Cortex of kidney (tissue), 1 donor: ENCODE measurements at places on chromosomes 12 and 14.

DNA sequence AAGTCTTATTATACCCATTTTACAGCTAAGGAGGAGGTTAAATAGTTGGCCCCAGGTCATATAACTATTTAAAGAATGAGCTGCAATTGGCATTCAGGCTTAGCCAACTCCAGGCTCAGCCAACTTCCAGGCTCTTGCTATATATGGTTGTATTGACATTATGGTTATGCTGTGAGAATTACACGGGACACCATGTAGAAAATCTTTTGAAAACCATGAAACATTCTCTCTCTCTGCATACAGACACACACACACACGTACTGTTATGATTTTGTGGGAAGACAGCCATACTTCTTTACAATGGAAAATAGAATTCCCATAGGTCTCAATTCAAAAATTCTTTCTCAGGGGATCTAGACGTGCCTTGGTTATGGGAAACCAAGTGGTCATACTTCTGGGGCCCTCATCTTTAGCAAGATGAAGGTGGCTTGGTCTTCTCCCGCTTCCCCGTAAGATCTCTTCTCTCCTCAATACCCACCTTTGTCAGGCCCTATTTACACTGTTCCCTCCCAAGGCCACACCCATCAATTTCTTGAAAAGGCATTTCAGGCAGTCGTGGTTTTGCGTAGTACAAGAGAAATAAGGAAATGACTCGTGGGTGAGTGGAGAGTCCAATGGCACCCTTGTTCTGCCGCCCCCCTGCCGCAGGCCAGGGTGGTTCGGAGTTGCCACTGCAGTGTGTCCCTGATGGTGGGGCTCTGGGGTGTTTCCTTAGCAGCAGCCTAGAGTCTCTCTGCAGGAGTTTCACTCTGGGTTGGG is 10.0 kb upstream of the GPRC5A start:
- no peak for DNase-seq

DNA sequence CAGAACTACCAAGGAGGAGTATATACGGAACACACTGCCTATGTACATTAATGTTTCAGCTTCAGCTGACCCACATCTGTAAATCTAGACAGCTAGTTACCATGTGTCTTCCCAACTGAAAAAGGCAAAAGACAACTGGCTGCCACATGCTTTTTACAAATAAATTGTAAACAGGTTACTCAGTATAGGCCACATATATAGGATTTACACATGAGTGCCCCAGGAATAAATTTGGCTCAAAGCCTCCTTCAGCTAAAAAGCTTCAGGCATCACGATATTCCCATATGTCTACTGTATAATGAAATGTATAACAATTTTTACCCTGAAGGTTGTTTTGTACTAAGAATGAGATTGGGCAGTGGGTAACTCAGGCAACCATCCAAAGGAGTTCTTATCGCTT is 175.9 kb upstream of the BMP4 start:
- DNase-seq, result no peak

- no peak for DNase-seq
These were observed 368.4 kb downstream of the ATP23 start for GRCh38 chr12:58309806-58310205.

DNA sequence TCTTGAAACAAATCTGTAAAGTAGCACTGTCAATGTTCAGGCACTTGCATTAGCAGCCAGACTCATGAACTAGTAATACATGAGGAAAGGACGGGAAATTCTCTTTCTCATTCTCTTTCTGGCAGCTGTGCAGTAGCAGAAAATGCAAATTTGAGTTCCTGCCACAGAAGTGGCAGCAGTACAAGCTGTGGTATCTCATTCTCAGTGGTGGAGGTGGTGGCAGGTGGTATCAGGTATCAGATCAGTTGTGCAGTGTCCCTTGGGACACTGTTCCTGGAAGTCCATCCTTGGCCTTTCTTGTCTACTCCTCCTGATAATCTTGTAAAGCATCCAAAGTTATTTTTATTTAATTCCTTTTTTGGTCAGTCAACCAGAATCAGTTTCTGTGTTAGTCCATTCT is 103.0 kb downstream of the C12orf42 start:
- DNase-seq, result no peak

DNA sequence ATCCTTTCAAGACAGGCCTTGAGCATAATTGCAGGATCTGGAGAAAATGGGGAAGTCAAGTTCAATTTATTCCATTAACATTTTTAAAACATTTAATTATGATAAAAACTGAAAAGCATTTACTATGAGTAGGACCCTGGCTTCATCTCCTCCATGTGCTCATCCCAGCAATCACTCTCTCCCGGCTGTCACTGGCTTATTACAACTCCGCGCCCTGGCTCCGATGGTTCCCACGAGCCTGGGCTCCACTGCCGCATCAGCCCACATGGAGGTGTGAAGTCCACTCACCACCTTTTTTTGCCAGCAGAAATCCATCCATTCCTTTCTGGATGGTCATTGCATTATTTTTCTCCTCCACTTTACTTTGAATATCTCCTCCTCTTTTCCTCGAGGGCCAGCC is 194.4 kb downstream of the EMP1 start:
- no peak for DNase-seq

GRCh38 chr12:116968986-116969385 is 58.2 kb downstream of the FBXW8 start:
- DNase-seq, result no peak

DNA sequence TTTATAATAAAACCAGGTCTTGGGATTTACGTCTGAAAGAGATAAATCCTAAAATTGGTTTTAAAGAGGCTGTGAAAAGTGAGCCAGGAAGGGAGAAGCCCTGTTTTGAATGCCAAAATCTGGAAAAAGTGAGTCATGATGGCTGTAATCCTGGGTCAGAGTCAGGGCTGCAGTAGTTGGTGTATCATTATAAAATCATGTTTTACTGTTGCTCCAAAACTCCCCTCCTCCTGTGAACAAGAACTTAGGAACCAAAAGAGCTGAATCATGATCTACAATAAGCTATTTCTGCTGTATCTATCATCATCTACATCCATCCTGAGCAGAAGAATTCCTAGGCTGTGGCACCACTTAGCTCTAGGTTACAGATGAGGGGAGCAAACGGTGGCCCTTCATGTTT is 79.3 kb downstream of the LMO3 start:
- DNase-seq, result no peak

- no peak for DNase-seq
These were observed 93.9 kb upstream of the RASSF8 start for GRCh38 chr12:25864306-25865276.
